ENCODE measurements at places on chromosomes 7 and 10. TPM values are rescaled to one million over a fixed set of nuclear protein-coding genes. Genes with fewer than 3 reads are reported as not detected.

Gene MPP7
- 2.3 TPM for total RNA-seq

Gene C10orf53
- total RNA-seq = not detected

- no peak for DNase-seq
Observed at GRCh38 chr10:59524348-59524747, 162.0 kb upstream of the FAM13C start.

DNA sequence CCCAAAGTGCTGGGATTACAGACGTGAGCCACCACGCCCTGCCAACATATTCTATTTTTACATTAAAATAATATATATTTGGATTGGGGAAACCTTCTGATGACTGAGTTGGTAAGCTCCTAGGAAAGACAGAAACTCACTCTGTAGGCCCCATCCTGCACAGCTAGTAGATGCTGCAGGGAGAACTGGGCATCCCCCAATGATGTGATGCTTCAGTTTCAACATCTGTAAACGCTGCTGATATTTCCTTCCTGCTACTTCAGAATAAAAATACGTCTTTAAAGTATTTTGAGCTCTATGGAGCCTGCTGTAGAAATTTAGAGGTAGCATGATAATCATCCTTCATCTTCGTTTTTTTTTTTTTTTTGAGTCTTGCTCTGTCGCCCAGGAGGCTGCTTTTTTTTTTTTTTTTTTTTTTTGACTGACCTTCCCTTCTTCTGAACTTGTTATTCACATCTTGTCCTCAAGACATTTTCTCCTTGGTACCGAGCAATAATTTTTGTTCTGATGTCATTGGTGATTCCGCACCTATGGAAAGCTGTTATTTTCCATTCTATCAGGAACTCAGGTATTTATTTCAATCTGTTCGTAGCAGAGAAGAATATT lies 21.8 kb upstream of the INPP5F start:
- DNase-seq = no peak

GRCh38 chr10:132107186-132107948 lies 41.6 kb downstream of the JAKMIP3 start:
- DNase-seq = no peak

GRCh38 chr7:49703337-49703736 lies 70.1 kb upstream of the VWC2 start:
- no peak for DNase-seq

GRCh38 chr7:121020249-121020988 lies 31.9 kb downstream of the CPED1 start:
- no peak for DNase-seq

GRCh38 chr10:28172223-28172610 lies 130.6 kb downstream of the MPP7 start:
- no peak for DNase-seq

- DNase-seq = no peak
Observed at GRCh38 chr7:105306298-105306748, 82.4 kb downstream of the SRPK2 start.

GRCh38 chr10:110368002-110368401 lies 63.3 kb upstream of the SMNDC1 start:
- no peak for DNase-seq

- no peak for DNase-seq
Observed at GRCh38 chr7:86814661-86815379, 171.1 kb downstream of the GRM3 start.

Data from kidney epithelial cell (primary cell).